Glutamatergic neuron (in vitro differentiated cells): ENCODE measurements at places on chromosomes 13 and 19.

DNA sequence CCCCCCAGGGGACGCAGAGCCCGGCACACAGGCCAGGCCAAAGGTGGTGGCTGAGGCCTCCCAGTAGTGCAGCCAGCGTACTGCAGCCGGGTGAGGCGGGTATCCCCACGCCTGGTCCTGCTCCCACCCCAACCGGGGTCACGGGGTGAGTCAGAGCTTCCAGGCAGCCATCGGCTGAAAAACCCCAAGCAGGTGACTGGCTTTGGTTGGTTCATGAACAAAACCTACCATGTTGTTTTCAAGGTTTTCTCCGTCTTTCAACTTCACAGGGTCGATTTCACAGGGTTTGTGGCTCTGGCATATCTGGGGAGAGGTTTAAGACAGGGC is 42.1 kb upstream of the C13orf46 start:
- no peak for DNase-seq

- peak; percentile 85 for DNase-seq
These were observed 120.8 kb upstream of the ZNF507 start for GRCh38 chr19:32224371-32225244.

DNA sequence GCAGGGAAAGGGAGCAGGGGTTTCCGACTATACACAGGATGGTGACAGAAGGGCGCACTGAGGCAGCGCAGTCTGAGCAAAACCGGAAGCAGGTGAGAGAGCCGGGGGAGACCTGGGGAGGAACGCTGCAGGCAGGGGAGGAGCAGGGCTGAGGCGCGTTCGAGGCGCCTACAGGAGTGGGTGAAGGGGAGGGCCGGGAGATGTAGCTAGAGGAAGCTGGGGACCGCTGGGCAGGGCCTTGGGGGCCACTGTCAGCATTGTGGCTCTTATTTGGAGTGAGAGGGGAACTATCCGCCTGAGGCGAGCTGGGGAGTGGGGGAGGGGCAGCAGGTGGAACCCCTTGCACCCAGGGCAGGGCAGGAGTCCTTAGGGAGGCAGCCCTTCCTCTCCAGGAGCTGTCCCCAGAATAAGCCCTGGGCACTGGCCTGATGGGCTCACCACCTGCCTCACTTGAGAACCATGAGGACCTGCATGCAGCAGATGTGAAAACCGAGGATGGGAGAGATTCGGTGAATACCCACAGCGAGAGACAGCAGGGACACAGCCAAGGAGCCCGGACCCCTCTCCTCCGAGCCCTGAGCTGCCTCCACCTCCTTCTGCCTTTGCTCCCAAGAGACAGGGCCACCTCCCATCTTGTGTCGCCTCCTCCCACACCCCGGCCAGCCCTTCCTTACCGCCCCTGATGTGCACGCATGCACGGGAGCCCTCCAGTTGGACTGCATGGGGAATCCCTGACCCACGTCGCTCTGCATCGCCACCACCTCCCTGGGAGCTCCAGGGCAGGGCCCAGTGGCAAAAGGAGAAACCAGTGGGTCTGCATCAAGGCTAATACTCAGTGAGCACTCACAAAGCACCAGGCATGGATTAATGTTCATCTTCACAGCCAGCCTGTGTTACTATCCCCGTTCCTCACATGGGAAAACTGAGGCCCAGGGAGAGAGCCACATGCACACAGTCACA is 10.3 kb downstream of the AKT2 start:
- DNase-seq, result peak; percentile 52

DNA sequence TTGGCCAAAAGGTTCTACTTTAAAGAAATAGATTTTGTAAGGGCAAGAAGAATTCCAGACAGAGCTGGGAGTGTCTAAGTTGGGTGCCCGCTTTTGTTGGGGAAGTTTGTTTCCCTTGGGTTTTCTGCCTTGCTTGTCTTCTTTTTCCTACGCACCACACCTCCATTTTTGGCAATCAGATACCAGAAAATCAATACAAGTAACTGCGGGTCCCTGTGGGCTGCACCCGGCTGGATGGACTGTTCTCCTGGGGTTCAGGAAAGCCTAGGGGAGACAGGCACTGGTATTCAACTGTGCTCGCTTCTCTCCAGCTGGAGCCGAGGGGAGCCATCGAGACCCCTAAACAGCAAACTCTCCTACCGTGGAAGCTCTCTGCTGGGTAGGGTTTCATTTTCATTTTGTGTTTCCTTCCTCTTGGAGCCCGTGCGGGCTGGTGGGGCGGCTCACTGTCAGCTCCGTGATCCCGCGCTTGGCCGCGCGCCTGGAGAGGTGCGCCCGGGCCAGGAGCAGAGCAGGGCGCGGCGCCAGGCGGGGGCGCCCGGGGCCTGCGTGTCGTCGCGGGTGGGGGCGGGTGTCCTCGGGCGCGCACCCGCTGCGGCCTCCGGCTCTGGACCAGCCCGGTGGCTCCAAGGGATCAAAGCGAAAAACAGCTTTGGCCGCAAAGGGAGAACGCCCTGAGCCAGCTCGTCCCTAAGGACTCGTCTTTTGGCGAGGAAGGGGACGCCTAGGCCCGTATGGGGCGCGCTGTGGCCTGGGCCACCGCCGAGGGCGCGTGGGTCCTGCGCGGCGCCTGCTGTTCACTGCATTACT is 347.2 kb downstream of the ZNF536 start:
- peak; percentile 39 for DNase-seq

DNA sequence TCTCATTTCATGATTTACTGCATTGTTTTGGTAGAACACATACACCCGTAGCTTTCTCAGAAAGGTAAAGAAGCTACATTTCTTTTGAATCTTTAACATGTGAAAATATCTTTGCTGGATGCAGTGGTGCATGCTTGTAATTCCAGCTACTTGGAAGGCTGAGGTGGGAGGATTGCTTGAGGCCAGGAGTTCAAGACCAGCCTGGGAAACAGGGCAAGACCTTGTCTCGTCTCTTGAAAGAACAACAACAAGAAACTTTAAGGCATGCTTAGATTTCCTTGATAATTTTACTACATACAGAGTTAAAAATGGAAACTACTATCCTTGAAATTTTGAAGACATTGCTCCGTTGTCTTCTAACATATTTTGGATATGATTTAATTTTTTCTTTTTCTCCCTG is 7.7 kb downstream of the RNF113B start:
- no peak for DNase-seq

DNA sequence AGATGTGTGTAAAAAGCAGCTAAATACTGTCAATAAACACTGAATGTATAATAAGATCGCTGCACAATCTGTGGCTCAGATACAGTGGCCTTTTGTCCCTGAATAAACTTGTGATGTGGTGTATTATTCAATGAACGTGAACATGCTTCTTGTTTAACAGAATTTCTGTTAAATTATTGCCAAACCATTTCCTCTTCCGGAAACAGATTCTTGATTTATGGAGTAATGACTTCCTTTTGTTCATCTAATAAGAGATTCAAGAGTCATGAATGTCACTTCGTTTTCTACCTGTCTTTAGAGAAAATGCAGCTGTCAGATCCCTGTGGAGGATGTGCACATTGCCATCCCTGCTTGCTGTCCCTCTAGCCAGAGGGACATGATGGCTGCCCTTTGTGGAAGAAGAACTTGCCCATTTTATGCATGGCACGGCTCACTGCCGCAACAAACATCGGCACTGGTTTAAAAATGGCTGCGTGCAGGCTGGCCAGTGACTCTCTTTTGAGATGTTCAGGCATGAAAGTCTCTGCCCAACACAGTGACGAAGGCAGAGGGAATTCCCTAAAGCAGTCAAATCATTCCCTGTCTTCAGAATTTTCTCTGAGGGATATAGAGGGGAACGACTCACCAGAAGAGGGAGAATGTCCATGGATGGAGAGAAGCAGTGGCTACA is 3.1 kb upstream of the TNFSF13B start:
- no peak for DNase-seq

- no peak for DNase-seq
These were observed 8.6 kb downstream of the GTF2F1 start for GRCh38 chr19:6384381-6384780.

DNA sequence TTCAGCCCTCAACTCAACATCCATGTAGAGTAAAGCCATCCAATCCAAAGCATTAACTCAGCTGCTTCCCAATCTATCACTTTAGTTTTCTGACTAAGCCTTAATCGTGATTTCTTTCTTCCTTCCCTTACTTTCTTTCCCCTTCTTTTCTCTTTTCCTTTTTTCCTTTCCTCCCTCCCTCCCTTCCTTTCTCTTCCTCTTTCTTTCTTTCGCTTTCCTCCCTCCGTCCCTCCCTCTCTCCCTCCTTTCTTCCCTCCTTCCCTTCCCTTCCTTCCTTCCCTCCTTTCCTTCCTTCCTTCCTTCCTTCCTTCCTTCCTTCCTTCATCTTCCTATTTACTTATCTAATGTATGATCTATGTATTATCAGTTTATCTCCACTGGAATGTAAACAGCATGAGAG is 71.2 kb downstream of the ERCC5 start:
- DNase-seq, result no peak

GRCh38 chr19:5035793-5036697 is 67.1 kb downstream of the KDM4B start:
- no peak for DNase-seq

DNA sequence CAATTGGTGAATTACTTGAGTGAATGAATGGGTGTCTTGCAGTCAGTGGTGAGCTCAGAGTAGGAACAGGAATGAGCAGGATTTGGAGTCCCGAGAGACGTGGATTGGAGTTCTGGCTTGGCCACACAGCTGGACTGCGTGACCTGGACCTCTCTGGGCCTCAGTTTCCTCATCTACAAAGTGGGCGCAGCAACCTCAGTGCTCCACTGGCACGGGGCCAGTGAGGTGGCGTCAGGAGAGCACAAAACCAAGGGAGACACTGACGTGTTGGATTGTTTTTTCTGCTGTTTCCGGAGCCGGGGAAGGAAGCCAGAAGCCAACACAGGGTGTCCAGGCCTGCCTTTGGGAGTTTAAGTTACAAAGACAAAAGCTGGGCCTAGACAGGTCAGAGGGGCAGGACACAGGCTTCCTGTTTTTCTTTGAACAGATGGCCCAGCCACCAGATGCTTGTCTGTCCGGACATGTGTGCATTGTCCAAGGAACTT is 6.5 kb upstream of the DOCK6 start:
- peak; percentile 45 for DNase-seq

- no peak for DNase-seq
These were observed 7.6 kb downstream of the CEBPG start for GRCh38 chr19:33381101-33381500.

DNA sequence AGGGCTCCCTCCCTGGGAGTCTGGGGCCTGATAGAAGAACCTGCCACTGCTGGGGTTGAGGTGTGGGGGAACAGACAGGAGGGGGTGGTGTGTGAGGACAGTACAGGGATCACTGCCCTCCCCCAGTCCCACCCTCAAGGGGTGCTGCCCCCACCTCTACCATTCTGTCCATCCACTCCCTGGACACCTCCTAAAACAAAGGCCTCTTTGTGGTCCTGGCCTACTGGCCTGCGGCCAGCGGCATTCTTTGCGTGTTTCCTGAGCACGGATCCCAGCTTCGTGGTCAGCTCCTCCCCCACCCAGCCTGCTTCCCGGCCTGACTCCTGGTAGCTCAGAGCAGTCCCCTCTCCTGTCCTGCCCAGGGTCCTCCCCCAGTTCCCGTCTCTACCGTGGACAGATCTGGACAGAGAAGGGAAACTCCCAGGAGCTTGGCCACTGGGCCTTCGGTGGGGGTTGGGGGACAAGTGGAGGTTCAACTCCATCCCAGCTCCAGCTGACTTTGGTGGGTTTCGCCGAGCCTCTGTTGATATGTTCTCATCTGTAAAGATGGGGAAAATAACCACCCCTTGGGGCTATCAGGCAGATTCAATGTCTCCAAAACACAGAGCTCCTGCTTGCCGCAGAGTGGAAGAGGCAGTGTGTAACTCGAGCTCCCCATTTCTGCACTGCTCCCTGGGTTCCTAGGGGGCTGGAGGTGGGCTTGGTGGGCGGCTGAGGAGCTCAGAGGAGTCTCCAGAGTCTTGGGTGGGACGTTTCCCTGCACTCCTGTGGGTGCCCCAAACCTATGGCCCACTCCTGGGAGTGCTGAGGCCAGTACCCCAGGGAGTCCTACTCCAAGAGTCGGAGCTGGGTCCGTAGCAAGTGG is 48.7 kb downstream of the LYL1 start:
- DNase-seq, result peak; percentile 44

DNA sequence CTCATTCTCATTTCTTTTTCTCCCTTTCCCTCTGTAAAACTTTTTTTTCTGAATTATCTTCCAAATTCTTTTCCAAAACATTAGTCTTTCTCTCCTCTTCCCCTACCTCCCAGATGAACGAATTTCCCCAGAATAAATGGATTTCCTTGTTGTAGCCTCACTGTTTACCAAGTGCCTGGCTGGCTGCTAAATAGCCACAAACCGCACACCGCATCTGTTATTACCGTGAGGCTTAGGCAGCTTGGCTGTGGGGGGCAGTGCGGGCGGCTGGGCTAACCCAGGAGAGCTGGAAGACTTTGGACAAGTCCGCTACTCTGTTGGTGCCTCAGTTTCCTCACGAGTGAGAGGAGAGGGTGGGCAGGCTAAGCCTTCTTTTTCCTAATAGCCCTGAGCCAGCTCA is 10.7 kb downstream of the IL17D start:
- no peak for DNase-seq

DNA sequence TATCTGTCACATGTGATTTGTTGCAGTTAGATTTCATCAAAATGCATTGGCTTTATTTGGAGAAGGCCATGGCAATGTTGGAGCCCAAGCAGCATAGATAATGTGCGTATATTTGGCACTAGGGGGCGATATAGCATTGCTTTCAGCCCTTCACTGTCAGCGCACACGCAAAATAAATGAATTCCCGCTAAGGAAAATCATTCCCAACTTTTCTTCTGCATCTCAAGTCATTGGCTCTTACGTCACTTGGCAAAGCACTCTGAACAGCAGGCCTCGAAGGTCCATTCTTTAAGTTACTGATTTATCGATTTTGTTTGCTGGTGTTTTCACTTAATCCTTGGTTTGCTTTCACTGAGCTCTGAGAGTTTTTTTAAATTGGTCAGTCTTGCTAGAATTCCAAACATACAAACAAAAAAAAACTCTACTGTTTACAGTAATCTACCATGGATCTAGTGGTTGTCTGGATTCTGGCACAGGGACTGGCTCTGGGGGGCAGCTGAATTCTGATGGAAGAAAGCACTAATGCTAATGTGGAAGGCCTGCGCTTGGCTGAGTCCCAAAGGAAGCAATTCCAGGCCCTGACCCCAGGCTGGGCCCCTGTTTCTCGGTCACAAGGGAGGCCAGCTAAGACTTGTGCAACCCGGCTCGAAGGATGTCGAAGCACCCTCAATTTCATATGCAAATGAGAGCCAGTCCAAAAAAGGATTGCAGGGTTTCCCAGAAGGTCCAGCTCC is 97.7 kb upstream of the IPO5 start:
- peak; percentile 41 for DNase-seq

DNA sequence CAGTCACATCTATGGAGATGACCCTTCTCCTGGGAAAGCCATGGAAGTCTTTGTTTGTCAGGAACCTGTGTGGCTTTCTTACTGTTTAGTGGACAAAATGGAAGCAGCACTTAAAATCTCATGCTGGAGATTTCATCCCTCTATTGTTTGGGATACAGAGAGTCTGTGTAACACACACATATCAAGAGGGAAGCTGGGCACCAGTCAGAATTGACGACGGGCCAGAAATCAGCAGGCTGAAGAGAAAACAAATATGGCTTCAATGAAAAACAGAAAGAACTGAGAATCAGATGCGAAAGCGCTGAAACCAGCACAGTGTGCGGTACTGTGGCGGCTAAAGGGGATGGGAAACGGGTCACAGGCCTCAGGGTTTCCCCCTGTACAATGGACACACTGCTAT is 72.2 kb upstream of the WASF3 start:
- DNase-seq, result no peak

- no peak for DNase-seq
These were observed 219.2 kb downstream of the ENOX1 start for GRCh38 chr13:43567608-43568007.

- no peak for DNase-seq
These were observed 22.5 kb downstream of the KCNRG start for GRCh38 chr13:50037788-50038187.
